ENCODE measurements at places on chromosomes 13 and 19. TPM values are rescaled to one million over a fixed set of nuclear protein-coding genes. Genes with fewer than 3 reads are reported as not detected.

- DNase-seq, result no peak
These were observed 1140.3 kb upstream of the SLC10A2 start for GRCh38 chr13:104206450-104207044.

- DNase-seq, result no peak
These were observed 526.9 kb downstream of the MYO16 start for GRCh38 chr13:109156181-109156935.

- no peak for DNase-seq
These were observed 1.7 kb upstream of the ELANE start for GRCh38 chr19:850221-850978.

GRCh38 chr13:87131611-87132010 is 539.6 kb upstream of the SLITRK5 start:
- no peak for DNase-seq

DNA sequence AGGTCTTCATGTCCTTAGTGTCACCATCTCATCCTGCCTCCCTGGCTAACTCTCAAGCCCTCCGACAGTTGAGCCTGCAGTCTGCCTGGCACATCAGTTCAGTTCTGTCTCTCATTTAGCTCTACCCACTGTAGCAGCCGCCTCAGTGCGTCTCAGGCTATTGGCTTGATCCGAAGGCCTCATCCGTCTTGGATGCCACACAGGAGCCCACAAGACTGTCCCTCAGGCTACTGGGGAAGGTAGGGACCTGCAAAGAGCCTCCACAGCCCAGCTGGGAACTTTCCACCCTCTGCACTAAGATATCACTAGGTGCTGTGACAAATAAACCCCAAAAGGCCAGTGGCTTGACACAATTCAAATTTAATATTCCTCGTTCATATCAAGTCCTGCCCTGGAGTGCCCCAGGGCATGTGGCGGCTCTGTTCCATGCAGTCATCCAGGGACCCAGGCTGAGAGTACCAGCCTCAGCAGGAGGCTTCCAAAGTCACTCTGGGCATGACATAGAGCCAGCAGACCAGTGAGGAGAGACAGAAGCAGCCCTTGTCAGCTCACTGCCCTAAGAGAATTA is 5.7 kb downstream of the VSTM2B start:
- no peak for DNase-seq

- DNase-seq, result no peak
These were observed 384.8 kb downstream of the SLC7A1 start for GRCh38 chr13:29210676-29211075.

The ITGBL1 gene
- polyA plus RNA-seq, result 0.93 TPM

The A1BG gene
- polyA plus RNA-seq, result 0.76 TPM

The TGFB1 gene
- polyA plus RNA-seq, result 27.7 TPM

The TJP3 gene
- 6.5 TPM for polyA plus RNA-seq

The SPIB gene
- 0.91 TPM for polyA plus RNA-seq

The ZNF649 gene
- polyA plus RNA-seq, result 33.0 TPM

The ARRDC5 gene
- not detected for polyA plus RNA-seq
